ENCODE measurements at places on chromosomes 16 and 17.

DNA sequence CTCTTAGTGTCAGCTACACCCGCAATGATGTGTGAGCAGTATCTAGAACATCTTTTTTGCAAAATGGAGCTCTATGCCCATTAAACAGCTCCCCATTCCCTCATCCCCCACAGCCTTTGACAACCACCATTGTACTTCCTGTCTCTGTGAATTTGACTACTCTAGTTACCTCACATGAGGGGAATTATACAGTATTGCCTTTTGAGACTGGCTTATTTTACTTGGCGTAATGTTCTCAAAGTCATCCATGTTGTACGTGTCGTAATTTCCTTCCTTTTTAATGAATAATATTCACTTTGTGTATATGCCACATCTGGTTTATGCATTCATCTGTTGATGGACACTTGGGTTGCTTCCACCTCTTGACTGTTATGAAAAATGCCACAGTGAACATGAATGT lies 23.2 kb upstream of the CCL22 start:
- no peak for DNase-seq

DNA sequence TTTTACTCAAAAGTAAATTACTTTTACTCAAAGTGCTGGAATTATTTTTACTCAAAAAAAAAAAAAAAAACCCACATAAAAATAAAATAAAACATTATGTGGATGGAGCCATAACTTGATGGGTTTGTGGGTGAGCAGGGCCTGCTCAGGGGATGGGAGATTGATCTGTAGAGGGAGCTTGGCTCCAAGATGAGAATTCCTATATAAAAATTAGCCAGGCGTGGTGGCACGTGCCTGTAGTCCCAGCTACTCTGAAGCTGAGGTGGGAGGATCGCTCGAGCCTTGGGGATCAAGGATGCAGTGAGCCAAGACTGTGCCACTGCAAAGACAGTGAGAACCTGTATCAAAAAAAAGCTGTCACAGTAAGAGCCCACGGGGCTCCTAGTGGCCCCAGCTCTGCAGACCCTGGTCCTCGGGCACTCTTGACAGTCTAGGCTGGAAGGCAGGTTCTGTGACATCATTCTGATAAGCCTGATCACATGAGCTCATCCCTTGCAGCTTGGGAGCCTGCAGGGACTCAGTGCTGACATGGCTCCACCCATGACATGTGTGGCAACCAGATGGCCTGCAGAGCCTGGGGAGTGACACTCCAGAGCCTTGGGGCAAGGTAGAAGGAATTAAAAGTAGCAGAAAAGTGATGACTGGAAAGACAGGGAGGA lies 42.5 kb downstream of the ST3GAL2 start:
- DNase-seq: no peak

DNA sequence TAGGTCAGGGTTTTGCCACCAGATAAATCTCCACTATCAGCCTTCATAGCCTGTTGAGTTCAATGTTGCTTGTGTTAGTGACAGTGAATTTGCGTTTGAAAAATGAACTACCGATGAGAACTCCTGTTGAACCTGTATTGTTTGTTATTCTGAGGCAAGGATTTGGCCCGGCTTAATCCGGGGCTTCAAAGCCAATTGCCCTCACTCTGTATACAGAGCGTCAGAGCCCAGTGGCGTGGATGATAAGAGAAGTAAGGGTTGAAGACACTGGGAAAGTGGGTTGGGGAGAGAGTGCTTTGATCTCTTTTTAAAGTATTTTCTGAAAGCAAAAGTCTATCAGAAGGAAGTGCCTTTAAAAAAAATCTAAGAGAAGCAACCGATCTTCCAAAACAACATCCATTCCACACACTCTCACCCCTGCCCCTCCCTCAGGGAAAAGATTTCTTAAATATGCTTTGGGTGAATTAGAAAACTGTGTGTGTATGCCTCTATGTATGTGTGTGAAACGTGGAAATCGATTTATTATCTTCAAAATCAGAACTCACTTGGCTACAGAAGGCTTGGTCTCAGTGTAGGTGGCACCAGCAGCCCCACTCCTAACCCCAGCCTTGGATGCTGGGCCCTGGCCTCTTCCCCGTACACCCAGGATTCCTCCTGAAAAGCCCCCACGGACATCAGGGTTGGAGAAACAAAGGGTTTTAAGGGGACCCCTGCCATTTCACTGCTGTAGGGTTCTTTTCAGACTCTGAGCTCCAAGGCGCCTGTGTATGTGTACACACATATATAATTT lies 8.8 kb downstream of the TBX4 start:
- DNase-seq: no peak

GRCh38 chr17:28698253-28698941 lies 13.3 kb downstream of the PROCA1 start:
- no peak for DNase-seq

DNA sequence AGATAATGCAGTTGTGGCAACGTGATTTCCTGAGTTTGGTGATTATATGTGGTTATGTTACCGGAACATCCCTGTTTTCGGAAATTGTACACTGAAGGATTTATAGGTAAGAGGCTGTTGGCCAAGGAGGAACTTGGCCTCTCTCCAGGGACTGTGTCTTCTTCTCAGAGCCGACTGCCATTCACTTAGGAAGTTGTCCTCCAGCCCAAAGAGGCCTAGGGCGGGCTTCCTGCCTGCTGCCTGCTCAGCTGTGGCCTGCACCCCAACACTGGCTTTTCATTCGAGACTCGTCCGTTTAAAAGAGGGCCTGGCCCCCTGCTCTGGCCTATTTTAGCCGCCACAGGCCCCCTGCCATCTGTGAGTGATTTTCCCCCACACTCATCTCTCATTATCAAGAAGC lies 64.3 kb downstream of the ZDHHC7 start:
- DNase-seq: no peak

GRCh38 chr17:15650741-15651582 lies 31.5 kb upstream of the FBXW10B start:
- DNase-seq: peak; percentile 77

Measured in coronary artery (tissue), 2 donors.